ENCODE measurements at places on chromosomes 2 and 18. TPM values are rescaled to one million over a fixed set of nuclear protein-coding genes. Genes with fewer than 3 reads are reported as not detected.

The LIMS4 gene
- total RNA-seq, result 2.2 TPM

- no peak for DNase-seq
Observed at GRCh38 chr2:189474526-189474925, 33.3 kb downstream of the WDR75 start.

GRCh38 chr2:54605836-54606235 lies 117.6 kb upstream of the EML6 start:
- no peak for DNase-seq

DNA sequence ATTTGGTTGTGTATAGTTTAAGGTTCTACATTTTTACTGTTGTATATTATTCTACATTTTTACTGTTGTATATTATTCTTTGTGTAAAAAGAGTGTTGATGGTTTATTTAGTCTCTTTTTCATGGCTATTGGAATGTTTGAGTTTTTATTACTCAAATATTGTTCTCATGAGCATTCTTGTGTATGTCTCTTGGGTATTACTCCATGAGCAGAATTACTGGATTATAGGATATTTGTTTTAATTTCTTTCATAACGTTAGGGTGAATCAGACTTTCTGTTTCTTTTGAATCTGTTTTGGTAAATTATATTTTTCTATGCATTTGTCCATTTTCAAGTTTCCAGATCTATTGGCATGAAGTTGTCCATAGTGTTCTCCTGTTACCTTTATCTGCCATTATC lies 111.6 kb downstream of the DYNAP start:
- DNase-seq, result no peak
